ENCODE measurements at places on chromosomes 2 and 18.
A peak's percentile ranks its signal among the peaks of the same experiment; 100 is the strongest.

- peak; percentile 28 for DNase-seq
Observed at GRCh38 chr2:28952836-28953211, 28.3 kb upstream of the TOGARAM2 start.

DNA sequence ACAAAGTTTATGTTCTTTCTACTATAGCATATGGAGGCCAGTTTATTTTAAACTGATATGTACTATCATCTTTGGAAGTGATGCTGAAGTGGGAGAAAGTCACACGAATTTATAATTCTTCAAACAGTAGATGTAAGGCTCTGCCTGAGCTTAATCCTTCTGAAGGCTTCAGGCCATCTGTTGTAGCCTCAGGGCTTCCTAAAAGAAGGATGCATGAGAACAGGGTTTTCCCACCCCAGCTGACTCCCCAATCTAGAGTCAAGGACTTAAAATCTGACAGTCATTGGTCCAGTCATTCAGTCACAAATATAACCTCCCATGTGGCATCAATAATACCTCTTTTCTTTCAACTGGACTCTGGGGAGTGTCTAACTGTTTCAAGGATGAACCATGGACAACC lies 330.5 kb downstream of the KCNS3 start:
- DNase-seq, result no peak

DNA sequence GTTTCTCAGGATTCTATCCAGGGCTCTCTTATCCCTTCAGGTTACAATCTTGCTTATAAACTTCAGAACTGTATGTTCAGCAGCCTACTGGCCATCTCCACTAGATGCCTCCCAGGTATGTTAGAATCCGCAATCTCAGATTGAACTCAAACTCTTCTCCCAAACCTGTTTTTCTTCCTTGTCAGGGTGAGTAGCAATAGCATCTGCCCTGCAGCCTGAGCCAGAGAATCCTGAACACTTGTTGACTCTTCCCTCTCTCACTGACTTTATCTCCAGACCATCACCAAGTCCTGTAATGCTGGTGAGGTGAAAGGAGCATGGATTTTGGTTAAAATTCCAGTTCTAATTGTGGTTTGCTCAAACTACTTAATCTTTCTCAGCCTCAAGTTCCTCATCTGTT lies 82.6 kb upstream of the ALPP start:
- no peak for DNase-seq

DNA sequence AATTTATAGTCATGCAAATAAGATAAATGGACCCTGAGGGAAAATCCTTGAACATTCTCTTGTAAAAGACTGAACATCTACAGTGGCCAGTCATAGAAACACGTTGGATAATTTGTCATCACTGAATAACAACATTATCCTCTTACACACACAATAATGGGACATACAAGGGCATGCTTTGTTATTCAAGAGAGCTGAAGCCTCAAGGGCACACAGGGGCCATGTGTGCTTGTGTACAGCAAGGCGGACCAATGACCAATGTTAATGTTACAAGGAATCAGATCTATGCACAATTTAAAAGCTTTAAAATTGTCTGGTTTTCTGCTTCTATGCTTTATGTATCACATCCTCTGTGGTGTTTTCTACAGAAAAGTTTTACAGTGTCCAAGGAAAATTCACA lies 23.7 kb downstream of the COL6A3 start:
- DNase-seq, result no peak

DNA sequence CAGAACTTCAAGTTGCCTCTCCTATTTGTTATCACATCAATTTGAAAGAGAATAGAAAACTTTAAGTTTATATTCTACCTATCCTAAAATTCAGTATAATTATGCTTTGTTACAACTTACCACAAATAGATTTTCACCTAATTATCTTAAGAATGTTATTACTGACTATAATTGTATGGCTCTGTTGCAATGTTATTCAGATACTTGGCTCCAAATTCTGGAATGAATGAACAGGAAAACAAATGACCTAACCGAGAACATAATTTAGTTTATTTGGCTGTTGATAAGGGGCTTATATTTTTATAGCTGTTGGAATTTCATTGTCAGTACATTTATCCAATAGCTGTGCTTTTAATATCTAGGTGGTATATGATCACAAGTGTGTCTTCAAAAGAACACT lies 173.2 kb upstream of the GULP1 start:
- no peak for DNase-seq

DNA sequence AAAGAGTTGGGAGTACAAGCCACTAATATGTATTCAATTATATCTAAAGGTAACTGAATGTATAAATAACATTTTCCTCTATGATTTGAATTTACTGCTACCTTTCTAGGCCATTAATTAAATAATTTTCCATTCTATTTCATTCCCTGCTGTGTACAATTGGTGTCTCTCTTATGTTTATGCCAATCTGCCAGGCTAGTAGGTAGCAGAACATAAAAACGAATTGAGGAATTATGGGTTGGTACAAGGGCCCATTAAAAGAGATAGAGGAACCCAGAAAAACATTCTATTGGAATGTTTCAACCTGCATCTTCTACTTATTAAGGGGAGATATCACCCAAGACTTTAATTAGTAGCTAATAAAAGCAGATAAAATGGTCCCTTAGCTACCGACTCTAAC lies 32.2 kb downstream of the AKAIN1 start:
- no peak for DNase-seq

DNA sequence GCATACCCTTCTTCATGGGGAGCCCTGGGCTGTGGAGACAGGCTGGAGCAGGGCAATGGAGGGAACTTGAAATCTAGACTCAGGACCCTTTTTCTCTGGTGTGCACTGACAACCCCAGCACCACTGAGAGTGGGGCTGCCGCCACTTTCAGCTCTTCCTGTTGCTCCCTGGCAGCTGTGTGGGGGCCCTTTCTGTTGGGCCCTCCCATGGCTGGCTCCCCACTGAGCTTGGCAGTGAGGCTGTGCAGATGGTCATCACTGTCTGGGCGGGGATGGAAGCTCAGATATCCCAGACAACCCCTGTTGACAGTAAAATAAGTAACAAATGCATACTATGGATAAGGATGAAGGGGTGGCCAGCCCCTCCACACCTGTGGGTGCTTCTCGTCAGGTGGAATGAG lies 6.7 kb downstream of the MYO7B start:
- DNase-seq, result no peak

GRCh38 chr2:106065983-106066820 lies 127.9 kb downstream of the UXS1 start:
- DNase-seq, result no peak

DNA sequence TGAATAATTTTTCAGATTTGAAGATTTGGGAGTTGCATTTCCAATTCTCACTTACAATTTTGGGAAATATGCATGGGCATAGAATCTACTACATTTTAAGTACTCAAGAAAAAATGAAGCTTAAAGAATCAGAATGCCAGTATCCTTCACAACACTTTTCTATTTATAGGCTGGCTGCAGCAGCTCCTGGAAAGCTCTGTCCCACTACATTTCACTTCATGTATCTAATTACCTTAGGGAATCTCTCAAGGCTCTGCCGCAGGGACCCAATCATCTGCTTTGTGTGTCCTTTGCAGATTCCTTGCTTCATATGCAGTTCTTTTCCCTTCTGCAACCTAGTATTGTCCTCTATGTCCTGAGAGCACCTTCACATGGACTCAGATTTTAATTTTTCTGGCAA lies 102.9 kb downstream of the NUP35 start:
- DNase-seq, result no peak

- DNase-seq, result no peak
Observed at GRCh38 chr18:14104201-14104600, 28.0 kb downstream of the ZNF519 start.

GRCh38 chr2:172849519-172850217 lies 114.0 kb downstream of the RAPGEF4 start:
- DNase-seq, result no peak

GRCh38 chr18:76474824-76475223 lies 20.2 kb downstream of the ZNF516 start:
- no peak for DNase-seq

GRCh38 chr18:7291046-7291445 lies 60.2 kb downstream of the LRRC30 start:
- no peak for DNase-seq

DNA sequence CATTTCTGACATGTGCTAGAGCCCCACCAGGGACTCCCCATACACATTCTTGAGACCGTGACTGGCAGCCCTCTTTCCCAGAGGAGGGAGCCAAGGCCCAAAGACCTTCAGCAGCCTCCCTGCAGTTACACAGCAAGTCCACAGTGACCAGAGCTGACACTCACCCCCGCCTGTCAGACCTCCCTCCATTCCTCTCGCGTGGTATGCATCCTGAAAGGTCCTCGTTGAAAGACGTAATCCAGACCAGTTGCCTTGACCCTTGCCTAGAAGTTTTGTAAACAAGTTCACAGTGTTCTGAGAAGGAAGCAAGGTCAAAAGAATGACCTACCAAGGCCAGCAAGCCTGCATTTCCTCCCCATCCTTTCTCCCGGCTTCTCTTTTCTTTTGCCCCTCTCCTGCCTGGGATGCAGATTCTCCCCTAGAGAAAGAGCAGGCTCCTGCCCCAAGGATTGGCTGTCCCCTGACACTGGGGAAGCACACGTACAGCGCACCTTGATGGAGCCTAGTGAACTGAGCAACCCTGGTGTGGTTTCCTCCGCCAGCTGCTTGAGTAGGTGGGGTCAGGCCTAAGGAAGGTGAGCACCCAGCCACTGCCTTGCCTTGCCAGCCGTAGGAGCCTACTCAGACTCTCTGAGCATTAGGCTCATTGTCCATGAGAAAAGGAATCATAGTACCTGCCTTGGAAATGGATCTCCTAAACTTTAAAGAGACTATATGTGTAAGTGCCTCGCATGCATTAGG lies 18.3 kb downstream of the TRIB2 start:
- DNase-seq, result no peak

- DNase-seq, result no peak
Observed at GRCh38 chr18:22723773-22724172, 209.4 kb upstream of the RBBP8 start.

DNA sequence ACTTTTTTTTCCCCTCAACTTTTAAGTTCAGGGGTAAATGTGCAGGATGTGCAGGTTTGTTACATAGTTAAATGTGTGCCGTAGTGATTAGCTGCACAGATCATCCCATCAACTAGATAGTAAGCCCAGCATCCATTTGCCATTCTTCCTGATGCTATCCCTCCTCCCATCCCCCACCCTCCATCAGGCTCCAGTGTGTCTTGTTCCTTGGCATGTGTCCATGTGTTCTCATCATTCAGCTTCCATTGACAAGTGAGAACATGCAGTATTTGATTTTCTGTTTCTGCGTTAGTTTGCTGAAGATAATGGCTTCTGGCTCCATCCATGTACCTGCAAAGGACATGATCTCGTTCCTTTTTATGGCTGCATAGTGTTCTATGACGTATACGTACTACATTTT lies 47.2 kb upstream of the STON1 start:
- DNase-seq, result no peak

GRCh38 chr2:167127135-167127534 lies 238.9 kb downstream of the XIRP2 start:
- DNase-seq, result peak; percentile 26

DNA sequence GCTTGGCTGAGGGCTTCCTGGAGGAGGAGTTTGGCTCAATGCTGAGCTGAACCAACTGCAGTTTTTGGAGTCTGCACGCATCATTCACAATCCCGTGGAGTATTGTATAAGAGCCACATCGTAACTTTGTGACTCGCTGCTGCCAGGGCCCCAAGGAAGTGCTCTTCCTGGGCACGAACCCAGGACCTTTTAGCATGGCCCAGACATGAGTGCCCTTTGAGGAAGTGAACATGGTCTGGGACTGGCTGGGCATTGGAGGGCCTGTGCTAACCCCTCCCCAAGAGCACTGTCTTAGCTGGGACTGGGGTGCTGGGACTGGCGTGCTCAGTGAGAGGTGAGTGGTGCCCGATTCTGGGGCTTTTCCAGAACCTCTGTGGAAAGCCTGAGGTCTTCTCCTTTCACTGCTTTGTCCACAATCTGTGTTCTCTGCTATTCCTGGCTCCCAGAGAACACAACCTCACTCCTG lies 88.6 kb downstream of the LIPG start:
- no peak for DNase-seq

GRCh38 chr2:205683502-205684367 lies 1.4 kb downstream of the NRP2 start:
- DNase-seq, result no peak

GRCh38 chr2:23449413-23449812 lies 64.4 kb downstream of the KLHL29 start:
- peak; percentile 43 for DNase-seq

- DNase-seq, result no peak
Observed at GRCh38 chr2:61715506-61715905, 138.4 kb downstream of the FAM161A start.

DNA sequence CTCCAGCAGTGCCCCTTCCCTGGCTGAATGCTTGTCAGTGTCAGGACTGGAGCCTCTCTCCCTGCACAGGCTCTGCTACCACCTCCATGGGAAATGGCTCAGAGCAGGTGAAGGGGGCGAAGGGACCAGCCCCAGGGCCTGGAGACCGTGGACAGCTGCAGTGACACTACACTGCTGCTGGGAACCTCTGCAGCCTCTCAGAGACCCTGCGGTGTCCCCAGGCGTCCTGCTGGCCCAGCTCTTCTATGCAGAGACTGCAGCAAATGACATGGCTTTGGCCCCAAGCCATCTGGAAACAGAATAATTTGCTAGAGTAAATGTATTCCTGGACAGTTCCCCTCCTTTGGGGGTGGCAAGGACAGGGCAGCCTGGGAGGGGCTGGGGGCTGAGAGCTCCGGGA lies 53.2 kb downstream of the CIB4 start:
- DNase-seq, result no peak

- no peak for DNase-seq
Observed at GRCh38 chr2:146730882-146731281, 1113.9 kb upstream of the ACVR2A start.
